ENCODE measurements at places on chromosomes 12 and 14. TPM values are rescaled to one million over a fixed set of nuclear protein-coding genes. Genes with fewer than 3 reads are reported as not detected.

Gene TMTC2
- 23.8 TPM for total RNA-seq

Gene FIGNL2
- total RNA-seq: 0.50 TPM

Gene AQP2
- not detected for total RNA-seq

Gene CLEC14A
- total RNA-seq: not detected

Gene ACSM4
- not detected for total RNA-seq

DNA sequence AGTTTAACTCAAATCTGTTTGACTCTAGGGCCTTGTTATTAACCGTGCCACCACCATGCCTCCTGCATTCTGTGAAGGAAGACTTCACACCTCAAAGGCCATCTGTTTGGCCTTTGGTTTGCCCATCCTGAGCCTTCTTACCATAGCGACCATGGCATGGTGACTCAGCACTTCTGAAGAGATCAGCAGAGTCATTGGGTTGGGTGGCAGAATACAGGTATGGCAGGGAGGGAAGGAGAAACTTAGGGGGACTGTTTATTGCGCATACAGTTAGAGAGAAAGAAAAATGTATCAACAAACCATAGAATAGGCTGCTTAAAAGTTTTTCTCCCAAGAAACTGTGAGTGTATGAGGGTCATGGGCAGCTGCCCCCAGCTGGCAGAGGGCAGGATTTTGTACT is 49.2 kb downstream of the DAD1 start:
- no peak for DNase-seq

DNA sequence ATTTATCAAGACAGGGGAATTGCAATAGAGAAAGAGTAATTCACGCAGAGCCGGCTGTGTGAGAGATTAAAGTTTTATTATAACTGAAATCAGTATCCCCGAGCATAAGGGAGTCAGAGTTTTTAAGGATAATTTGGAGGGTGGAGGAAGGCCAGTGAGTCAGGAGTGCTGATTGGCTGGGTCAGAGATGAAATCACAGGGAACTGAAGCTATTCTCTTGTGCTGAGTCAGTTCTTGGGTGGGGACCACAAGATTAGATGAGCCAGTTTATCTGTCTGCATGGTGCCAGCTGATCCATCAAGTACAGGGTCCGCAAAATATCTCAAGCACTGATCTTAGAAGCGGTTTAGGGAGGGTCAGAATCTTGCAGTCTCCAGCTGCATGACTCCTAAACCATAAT is 96.6 kb downstream of the CCDC60 start:
- DNase-seq: no peak
